Activated naive CD4-positive, alpha-beta T cell (primary cell): ENCODE measurements at places on chromosomes 12 and 14.

- DNase-seq, result no peak
Observed at GRCh38 chr12:26428420-26428819, 233.0 kb downstream of the SSPN start.

DNA sequence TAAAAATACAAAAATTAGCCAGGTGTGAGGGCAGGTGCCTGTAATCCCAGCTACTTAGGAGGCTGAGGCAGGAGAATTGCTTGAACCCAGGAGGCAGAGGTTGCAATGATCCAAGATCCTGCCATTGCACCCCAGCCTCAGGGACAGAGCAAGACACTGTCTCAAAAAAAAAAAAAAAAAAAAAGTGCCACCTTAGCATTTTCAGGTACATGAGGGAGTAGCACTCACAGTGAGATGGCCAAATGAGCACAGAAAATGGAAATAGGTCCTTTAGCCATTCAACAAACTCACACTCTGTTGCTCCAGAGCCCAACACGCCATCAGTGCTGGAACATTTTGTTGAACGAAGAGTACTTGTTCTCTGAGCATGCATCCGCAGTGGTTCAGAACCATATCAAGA is 75.2 kb upstream of the MYL2 start:
- DNase-seq, result no peak

DNA sequence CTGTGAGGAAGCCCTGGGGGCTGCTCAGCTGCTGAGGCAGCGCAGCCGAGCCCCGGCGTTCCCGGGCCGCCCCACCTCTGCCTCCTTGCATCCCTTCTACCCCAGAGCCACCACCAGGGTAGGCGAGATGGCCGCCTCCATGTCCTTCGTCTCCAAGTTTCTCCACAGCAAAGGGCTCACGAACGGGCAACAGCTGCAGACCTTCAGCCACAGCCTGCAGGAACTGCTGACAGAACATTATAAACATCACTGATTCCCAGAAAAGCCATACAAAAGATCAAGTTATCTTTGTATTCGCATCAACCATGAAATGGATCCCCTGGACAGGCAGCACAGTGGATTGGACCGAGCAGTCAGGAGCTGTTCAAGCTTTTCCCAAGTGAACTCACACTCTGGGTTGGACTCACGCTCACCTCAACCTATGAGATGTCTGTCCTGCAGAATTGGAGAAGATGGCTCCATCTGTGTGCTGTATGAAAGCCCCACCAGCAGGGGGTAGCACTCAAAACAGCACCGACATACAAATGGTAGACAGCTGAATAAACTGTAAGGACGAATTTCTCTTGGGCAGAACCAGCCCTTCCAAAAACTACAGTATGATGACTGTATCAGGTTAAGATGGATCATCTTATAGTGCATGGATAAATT is 19.4 kb upstream of the A2M start:
- no peak for DNase-seq

DNA sequence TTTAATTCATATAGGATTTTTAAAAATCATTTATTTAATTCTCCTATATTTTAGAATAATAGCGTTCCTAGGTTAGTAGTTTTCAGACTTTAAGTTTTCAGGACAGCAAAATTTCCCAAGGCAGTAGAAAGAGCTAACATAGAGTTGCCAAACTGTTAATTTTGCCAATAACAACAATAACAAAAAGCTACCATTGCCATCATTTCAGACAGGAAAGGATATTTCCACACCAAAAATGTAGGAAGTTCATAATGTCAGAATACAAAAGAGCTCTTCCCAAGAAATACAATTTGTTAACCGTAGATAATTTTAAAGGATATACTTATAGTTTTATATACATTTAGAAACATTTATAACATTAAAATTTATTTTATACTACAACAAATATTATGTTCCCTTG is 81.4 kb upstream of the EEA1 start:
- DNase-seq, result no peak

GRCh38 chr14:51079085-51079484 is 15.8 kb downstream of the TRIM9 start:
- DNase-seq, result no peak

DNA sequence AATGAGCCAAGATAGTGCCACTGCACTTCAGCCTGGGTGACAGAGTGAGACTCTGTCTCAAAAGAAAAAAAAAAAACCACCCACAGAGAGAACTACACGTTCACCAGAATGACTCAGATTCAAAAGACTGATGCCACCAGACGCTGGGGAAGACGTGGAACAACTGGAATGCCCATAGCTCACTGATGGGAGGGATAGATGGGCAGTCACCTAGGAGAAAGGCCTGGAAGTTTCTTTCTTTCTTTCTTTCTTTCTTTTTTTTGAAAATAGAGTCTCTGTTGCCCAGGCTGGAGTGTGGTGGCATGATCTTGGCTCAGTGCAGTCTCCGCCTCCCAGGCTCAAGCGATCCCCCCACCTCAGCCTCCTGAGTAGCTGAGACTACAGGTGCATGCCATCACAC is 10.0 kb upstream of the KLC1 start:
- DNase-seq, result no peak

DNA sequence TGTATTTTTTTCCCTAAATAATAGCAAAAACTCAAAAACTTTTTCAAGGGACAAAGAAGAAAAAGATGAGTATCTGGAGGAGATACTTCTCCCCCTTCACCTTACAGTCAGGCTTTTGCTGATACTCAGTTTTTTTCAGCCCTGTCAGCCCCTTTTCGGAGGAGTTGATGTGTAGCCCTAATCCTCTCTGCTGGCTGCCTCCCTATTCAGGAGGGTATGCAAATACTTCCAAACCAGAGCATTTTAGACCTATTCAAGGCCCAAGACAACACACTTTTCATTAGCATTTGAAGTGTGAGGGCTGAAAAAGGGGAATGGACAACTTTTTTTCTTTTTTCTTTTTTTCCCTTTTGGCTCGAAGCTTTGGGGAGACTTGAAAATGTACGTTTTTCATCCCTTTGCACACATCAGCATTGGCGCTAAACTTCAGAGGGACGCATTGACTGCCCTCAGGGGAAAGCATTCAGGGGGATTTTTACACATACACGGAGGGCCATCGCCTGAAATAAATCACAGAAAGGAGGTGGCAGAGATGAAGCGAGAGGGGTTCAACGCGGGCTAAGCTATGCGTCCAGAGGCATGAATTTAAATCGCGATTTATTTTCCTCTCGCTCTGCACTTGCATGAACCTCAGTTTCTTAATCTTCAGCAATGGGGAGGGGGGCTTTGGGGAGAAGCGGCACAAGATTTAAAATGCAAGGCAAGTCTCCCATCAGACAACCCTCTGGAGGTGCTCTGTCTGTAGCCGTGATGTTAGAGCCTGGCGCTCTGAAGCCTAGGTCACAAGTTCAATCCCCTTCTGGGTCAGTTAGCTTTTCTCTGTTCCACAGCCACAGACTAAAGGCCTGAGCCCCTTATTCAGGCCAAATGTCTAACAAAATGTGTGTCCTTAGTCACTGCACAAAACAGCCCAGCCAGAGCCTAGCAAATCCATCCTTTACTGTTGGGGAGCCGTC is 86.3 kb downstream of the ASCL1 start:
- no peak for DNase-seq

GRCh38 chr12:20549108-20549719 is 145.9 kb upstream of the SLCO1C1 start:
- no peak for DNase-seq

DNA sequence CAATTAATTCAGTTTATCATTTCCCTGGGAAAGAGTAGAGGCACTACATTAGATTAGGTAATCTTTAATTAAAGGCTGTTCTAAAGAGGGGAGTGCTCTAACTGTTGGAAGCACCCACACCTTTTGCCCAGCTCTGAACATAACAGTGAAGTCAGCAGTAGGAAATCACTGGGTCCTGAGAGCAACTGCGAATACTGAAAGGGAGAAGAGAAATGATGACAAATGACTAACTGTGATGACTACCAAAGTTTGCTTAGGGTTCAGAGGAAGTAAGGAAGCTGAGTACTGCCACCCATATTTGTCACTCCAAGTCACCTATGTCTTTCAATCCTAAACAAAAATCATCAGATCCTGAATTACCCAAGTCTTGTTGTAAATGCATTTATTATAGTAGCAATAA is 140.6 kb downstream of the EPS8 start:
- DNase-seq, result no peak

DNA sequence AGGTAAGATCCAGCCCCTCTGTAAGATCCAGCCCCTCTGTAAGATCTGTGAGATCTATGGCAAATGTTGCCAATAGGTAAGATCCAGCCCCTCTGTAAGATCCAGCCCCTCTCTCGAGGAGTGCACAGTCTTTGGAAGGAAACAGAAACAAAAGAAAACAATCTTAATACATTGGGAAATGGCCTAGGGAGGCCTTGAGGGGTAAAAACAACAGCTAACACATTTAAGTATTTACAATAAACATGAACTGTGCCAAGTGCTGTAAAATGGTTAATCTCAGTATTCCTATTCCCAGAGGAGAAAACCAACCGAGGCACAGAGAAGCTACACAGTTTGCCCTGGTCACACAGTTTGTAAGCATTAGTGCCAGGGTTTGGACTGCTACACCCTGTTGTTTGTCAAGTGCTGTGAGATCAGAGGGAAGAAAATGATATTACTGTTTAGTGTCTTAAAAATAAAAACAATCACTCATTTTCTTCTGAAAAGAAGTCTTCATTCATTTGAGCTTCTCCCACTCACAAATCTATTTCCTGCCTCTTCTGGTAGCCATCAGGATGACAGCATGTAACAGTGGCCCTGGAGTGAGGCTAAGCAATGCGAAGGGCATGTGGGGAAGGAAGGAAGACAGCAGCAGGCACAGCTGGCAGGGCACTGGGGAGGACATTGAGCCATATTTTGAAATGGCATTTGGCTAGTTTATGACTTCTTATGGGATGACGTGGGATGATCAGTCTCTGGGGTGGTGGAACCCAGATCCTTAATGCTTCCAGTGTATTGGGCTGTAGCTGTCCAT is 118.7 kb upstream of the PTPRQ start:
- no peak for DNase-seq

GRCh38 chr12:58647495-58647894 is 272.8 kb downstream of the LRIG3 start:
- DNase-seq, result no peak

DNA sequence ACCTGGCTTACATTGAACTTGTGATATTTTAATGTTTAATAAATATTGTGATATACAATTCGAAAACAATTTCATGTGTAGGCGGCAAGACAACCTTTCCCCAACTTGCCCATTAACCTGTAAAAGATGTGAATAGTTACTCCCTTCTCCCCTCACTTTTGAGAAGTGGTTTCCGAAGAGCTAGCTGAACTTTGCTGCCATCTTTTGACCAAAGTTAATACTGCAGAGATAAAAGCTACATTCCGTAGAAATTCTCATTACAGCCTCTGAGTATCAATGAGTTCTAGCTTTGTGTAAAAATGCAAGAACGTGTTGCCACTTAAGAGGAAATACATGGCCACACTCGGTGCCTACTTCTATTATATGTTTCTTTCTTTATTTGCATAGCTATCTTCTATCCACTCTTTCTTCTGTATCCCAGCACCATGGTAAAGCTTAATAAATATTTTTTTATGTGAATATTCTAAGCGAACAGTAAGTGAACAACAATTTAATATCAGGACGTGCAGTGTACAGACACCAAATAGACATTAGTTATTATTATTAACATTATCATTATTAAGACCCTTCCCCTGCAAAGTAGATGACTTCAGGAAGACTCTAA is 105.1 kb upstream of the TMEM260 start:
- no peak for DNase-seq

DNA sequence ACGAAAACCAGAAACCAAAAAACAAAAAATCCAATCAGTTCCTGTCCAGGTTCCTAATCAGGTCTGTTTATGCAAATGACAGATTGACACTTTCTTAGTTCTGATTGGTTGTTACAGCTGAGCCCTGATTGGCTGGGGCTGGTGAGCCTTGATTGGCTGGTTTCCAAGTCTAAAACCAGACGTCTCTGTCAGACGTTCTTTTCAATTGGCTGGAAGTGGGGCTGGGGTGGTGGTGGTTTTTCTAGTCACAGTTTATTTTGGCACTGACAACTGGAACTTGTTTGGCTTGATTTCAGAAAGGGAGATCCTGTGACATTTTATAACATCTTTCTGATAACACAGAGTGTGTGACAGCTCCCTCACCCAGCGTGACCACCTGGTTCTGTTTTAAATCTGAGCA is 36.1 kb upstream of the PRICKLE1 start:
- DNase-seq, result no peak

GRCh38 chr12:101940400-101940950 is 63.1 kb downstream of the DRAM1 start:
- no peak for DNase-seq

DNA sequence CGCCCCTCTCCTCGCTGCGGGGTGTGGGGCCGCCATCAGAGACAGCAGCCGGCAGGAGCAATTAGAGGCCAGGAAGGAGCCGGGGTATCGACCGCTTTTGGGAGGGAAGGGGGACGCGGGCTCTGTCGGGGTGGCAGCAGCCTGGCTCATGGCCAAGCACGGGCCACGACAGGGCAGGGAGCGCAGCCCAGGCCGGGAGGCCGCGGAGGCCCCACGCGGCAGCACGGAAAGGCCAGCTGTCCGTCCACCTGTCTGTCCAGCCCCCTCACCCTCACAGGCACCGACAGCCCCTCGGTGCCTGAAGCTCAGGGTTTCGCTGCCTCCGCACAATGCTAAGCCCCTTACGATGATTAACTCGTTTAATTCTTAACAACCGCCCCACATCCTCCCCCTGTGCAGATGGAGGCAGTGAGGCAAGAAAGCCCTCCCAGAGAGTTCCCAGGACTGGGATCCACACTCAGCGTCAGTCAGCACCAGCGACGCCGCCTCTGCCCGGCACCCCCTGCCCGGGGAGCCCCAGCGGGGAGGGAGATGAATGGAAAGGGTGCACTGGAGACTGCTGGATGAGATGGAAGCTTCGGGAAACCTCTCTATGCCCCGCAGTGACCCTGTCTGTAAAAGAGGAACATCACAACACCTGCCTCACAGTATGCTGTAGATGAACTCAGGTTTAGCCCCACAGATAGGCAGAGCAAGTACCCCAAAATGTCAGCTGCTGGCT is 23.7 kb downstream of the NCOR2 start:
- DNase-seq, result no peak

DNA sequence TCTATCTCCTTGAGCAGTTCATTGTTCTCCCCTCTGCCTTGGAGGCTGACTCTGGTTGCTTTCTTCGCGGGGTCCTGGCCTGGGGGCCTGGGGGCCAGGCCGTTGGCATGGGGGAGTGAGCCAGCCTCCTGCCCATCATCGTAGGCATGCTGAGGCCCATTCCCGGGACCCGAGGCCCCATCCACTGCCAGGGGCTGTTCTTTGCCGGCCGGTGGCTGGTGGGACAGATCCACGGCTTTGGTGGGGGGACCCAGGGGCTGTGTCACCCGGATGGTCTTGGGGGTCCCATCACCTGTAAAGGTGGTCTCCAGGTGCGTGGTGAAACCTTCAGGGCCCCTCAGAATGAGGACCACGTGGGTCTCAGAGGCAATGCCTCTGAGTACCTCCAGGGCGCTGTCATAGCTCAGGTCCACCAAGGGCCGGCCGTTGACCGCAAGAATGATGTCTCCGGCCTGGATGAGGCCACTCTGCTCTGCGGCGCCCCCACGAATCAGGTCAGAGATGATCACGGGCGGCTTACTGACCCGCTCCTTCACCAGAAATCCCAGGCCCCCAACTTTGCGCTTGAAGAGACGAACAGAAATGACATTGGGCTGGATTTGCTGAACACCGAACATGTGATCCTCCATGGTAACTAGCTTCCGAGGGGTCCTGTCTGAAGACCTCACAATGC is 30.8 kb downstream of the NOS1 start:
- no peak for DNase-seq
